ENCODE measurements at places on chromosomes 4 and X.
A peak's percentile ranks its signal among the peaks of the same experiment; 100 is the strongest.

- no peak for DNase-seq
Observed at GRCh38 chr4:5708449-5709206, at the start of gene EVC2. EVC2 (minus strand) TSS chr4:5708559; CDS start chr4:5708513, 46 bp downstream.

GRCh38 chrX:28888416-28888815 lies 301.2 kb downstream of the IL1RAPL1 start:
- no peak for DNase-seq

- DNase-seq = no peak
Observed at GRCh38 chrX:7223271-7223670, 75.3 kb upstream of the PUDP start.

DNA sequence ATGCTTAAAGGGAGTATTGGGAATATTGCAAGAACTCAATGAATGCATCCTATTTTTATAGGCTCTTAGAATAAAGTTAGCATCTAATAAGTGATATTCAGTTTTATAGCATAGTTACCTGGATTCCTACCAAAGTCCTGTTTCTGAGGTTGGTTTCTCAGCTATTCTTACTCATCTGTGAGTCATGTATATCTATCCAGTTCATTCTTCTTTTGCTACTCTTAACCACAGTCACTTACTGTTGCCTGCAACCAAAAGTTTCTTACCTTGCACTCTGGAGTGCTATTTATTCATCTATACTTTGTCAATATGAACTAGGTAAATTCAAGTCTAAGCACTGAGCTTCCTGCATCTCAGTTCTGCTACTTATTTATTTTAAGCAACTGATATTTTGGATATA lies 322.5 kb downstream of the HS3ST1 start:
- no peak for DNase-seq

- DNase-seq = no peak
Observed at GRCh38 chr4:25172961-25173915, 13.0 kb upstream of the SEPSECS start.

- DNase-seq = no peak
Observed at GRCh38 chrX:25130619-25131018, 114.9 kb upstream of the ARX start.

- no peak for DNase-seq
Observed at GRCh38 chrX:16320765-16321355, 153.6 kb downstream of the MAGEB17 start.

DNA sequence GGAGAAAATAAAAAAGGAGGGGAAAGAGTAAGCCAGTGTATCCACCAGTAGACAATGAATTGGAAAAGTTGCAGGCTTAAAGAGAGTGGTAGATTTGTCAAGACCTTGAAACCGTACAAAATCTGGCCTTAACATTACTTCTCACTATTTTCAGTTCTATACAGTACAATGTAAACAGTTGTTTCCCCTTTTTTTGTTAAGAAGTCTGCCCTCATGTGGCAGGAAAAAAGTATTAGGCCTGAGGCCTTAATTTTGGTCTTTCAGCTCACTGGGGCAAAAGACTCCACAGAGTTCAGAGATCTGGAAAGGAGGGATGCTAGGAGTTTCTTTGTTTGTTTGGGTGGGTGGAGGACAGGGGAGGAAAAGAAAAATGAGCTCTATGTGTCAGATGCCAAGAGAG lies 92.8 kb upstream of the CCDC160 start:
- DNase-seq = no peak

- DNase-seq = no peak
Observed at GRCh38 chrX:82224961-82225360, 1023.1 kb downstream of the SH3BGRL start.

DNA sequence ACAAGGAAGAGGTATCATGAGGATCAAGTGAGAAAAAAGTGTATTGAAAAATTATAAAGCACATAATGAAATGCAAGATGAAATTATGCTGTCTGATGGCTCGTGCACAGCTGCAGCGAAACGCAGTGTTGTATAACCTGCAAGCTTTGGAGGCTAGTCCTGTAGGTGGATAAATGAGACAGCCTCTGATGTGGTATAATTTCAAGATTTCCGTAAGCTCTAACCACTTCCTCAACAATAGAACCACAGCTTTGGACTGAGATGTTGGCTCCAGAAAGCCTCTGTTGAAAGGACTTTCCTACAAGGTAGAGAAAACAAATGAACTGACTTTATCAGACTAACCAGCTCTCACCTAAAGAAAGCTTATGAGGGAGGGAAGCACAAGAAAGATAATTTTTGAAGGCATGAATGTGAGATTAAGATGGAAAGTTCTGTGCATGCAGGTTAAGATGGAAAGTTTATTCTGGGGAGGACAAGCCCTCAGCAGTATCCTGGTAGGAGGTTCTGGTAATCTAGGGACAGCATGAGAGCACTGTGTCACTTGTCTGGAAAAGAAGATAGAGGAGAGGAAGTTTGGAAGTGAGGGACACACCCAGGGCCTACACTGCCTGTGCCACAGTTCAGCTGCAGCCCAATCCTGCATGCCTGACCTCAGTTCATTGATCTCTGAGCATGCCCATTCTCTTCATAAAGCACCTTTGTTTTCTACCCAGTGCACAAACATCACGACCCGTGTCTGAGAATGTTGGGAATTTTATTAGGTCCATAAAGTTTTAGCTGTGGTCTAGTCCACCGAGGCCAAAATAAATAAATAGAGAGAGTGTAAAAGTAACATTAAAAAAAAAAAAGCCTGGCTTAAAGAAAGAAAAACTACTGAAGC lies 161.5 kb upstream of the SFRP2 start:
- DNase-seq = no peak

GRCh38 chr4:80321776-80322175 lies 13.8 kb upstream of the CFAP299 start:
- no peak for DNase-seq

DNA sequence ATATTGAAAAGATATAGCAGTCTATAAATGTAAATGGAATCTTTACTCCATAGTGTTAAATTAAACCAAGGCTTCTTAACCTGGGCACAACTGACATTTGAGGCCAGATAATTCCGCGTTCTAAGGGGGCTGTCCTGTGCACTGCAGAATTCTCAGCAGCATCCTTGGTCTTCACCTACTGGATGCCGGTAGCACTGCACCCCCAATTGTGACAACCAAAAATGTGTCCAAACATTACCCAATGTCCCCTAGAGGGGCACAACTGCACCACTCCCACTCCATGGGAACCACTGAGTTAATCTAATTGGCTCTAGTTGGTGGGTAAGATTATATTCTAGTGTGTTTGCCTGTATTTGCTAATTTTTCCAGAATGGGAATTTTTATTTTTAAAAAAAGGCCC lies 16.6 kb downstream of the AP1S2 start:
- DNase-seq = no peak

- DNase-seq = no peak
Observed at GRCh38 chr4:173883821-173884220, 353.8 kb upstream of the HAND2 start.

DNA sequence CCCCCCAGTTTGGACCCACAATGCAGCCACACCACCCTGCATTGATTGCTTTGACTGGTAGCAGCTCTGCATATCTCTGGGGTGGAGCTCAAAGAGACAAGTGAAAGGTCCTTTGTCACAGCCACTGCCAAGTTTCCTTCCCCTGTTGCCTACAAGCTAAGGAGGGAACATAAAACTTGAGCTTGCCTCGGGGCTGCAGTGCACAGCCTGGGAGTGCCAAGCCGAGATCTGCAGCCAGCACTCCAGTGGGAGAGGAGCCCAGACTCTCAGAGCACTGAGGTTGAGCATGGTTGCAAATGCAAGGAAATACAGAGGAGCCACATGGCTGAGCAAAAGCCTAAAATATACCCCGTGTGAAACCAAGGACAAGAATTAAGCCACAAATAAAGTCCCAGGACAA lies 142.2 kb downstream of the DKK2 start:
- no peak for DNase-seq

DNA sequence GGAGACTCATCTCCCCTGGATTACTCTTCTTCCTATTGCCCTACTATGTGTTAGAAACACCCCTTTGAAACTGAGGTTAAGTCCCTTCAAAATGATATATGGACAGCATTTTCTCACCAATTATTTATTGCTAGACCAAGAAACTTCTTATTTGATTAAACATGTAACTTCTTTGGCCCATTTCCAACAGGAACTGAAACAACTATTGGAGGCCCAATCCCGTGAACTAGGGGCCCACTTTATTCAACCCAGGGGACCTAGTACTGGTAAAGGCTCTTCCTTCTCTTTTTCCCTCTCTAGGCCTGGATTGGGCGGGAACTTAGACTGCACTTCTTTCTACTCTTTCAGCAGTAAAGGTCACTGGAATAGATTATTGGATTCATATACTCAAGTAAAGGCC lies 16.7 kb upstream of the COL25A1 start:
- DNase-seq = no peak

DNA sequence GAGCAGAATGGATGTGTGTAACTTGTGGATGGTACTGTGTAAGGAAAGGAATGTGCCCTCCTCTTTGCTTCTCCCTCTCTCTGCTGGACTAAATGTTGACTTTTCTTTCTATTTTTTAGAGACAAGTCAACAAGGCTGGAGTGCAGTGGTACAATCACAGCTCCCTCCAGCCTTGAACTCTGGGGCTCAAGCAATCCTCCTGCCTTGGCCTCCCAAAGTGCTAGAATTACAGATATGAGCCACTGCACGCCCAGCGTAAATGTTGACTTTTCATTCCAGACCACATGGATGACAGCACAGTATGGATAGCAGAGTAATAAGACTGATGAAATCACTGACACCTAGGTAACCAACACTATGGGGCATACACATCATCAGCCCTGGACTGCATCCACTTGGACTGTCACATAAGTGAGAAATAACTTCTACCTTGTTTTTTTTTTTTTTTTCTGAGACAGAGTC lies 5.1 kb upstream of the RPS3A start:
- no peak for DNase-seq

DNA sequence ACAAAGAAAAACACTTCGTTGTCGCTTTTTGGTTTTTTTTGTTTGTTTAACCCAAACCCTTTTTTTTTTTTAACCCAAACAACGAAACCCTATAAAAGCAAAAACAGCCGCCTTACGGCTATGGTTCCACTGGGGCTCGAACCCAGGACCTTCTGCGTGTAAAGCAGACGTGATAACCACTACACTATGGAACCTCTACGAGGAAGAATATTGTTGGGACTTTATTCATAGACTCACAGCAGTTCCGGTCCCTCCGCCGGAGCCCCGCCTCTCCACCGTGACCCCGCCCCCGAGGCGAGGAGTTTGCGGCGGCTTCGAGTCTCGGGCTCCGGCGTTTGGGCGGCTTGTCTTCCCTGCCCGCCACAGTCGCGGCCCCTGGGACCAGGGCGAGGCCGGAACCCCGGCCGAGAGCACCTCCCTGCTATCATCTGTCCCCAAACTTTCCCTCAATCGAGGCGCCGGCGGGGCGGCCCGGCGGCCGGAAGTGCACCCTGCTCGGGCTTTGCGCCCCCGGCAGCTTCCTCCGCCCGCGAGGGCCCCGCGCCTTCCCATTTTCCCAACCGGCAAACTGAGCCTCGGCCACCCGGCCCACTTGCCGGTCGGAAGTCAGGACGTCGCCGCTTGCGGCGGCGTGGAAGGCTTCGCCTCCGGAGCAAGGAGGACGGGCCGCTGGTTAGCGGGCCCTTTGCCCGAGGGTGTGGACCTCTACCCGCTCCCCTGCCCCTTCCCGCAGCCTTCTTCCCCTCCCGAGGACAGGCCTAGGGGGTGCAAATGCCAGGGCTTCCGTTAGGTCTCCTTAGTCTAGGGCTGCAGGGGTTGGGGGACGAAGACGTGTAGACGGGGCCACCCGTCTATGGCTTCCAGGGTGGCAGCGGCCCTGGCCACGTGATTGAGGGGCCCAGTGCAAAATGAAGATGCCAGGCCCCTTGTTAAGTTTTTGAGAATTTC lies 3.2 kb upstream of the RS1 start:
- DNase-seq = peak; percentile 54

- DNase-seq = no peak
Observed at GRCh38 chr4:80103629-80104028, 30.6 kb upstream of the ANTXR2 start.
